ENCODE measurements at places on chromosomes 6 and 20. TPM values are rescaled to one million over a fixed set of nuclear protein-coding genes. Genes with fewer than 3 reads are reported as not detected.
A peak's percentile ranks its signal among the peaks of the same experiment; 100 is the strongest.

Gene SCRT2
- not detected for total RNA-seq

Gene ZBTB46
- total RNA-seq, result 53.4 TPM

Gene HEY2
- 38.1 TPM for total RNA-seq

Gene HSF2
- 36.1 TPM for total RNA-seq

Gene TBX18
- total RNA-seq, result 5.2 TPM

Gene COL21A1
- 1.4 TPM for total RNA-seq

Gene NELFCD
- 69.4 TPM for total RNA-seq

DNA sequence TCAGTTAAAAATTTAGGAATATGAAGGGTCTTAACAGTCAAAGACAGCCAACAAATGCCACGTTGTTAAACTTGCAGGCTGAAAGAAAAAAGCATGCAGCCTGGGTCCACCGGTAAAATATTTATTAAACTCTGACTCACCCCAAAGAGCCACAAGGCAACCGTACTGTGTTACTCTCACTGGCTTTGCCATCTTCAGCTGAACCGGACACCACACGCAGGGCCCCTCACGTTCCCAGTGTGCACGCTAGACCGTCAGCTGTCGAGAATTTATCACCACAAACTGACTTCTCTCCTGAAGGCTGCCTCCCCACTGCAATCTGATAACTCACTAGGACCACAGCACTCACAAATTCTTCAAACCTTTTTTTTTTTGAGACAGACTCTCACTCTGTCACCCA is 30.7 kb downstream of the HUS1B start:
- DNase-seq, result no peak

GRCh38 chr6:23435126-23435525 is 690.9 kb upstream of the NRSN1 start:
- no peak for DNase-seq

DNA sequence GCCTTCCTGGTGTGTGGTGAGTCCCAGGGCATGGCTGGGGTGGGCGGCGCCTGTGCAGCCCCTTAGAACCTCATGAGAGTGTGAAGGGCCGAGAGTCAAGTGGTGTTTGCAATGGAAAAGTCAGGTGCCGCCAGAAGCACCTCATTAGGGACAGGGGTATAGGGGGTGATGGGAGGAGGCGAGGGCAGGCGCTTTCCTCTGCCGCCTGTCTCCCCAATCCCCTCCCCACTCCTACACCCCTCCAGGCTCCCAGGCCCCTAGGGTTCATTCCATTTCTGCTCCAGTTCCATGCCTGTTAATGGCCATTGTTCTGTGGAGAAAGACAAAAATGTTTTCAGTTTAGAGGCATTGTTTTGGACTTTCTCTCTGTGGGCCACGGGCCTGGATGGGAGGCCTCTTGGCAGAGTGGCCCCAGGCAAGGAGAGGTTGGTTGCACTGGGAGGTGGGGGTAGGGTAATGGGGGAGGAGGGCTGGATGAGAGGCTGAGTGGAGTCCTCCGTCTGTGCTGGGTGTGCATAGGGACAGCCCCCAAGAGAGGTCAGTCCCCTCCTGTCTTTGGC is 21.4 kb upstream of the SCUBE3 start:
- DNase-seq, result no peak

GRCh38 chr20:13402171-13402760 is 181.2 kb downstream of the ISM1 start:
- no peak for DNase-seq

DNA sequence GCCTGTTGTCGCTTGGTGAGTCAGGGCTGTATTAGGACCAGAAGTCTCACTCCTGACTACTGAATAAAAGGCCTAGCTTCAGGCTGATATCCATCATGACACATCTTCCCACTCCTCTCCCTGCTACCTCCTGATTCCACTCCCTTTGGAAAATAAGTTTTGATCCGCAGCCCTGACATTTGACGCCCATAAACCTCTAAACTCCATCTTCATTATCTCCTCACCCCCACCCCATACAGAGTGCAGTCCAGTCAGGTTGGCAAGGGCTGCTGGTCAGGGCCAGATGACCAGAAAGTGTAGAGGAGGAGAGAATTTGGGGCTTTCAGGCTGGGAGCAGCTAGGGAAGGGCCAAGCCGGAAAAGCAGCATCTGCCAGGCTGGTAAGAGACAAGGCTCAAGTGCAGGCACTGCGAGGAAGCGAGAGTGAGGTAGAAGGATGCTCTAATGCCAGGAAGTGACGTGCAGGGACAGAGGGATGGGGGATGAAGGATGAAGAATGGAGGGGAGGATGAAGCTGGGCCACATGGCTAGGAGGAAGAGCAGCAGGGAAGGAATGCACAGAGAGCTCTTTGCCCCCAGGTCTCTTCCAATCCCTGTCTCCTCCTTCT is 1.2 kb downstream of the GGT7 start:
- no peak for DNase-seq

DNA sequence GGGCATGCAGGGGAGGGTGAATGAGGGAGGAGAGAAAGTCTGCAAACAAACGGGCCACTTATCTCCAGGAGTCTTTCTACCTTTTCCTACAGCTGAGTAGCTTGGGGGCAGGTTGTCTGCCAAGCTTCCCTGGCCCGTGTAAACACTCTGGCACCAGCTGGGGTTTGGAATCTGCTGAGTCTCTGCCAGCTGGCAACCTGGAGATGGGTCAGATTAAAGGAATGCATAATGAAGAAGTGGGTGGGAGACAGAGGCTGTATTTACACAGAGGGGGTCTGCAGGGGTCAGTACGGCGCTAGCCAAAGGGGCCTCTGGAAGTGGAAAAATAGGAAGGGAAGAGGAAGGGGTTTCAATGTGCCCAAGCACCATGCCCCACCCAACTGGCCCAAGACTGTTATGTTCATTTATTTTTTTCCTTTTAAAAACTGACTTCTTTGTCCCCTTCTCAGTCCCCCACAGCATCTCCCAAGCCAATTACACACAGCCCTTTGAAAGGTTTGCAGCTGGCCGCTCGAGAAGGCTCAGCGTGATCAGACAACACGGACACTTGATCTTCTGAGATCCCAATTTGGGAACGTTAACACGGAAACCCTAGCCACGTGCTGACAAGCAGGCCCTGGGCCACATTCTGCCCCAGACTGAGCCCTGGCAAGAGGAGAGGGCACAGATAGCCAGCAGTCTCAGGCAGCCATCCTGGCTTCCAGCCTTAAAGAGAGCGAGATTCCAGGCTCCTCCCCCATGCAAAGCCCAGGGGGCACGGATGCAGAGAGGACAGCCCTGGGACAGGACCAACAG is 25.2 kb downstream of the TRAM2 start:
- DNase-seq, result peak; percentile 28

GRCh38 chr20:8782804-8783203 is 286.1 kb upstream of the PLCB4 start:
- DNase-seq, result no peak

- DNase-seq, result peak; percentile 58
These were observed 119.4 kb downstream of the NCOA3 start for GRCh38 chr20:47620808-47621805.

GRCh38 chr6:108497883-108498282 is 62.8 kb upstream of the FOXO3 start:
- peak; percentile 70 for DNase-seq

DNA sequence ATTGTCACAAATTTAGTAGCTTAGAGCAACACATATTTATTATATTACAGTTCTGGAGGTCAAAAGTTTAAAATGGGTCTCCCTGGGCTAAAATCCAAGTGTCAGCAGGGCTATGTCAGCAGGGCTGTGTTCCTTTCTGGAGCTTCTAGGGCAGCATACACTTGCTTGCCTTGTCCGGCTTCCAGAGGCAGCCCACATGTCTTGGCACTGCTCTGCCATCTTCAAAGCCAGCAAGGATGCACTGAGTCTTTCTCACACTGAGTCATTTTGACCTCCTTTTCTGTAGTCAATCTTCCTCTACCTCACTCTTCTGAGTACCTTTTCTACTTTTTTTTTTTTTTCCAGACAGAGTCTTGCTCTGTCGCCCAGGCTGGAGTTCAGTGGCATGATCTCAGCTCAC is 39.0 kb downstream of the ADGRF4 start:
- DNase-seq, result no peak

DNA sequence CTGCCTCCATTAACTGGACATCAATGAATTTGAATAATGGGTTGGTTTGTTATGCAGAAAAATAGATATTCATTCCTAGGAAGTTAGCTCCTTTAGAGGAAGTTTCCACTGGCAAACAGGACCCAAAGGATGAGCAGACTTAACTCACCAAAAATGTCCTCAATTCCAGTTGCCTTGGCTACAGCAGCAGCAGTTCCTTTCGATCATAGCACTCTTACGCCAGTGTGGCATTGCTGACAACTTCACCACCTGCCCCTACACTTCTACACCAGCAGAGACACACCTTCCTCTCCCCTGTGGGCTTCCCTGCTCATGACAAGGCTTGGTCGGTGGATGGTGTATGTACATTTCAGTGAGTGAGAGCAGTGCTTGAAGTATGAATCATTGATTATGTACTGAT is 532.8 kb downstream of the QKI start:
- no peak for DNase-seq

GRCh38 chr20:63580796-63581461 is 6.9 kb upstream of the HELZ2 start:
- DNase-seq, result peak; percentile 58

- no peak for DNase-seq
These were observed 292.1 kb downstream of the QKI start for GRCh38 chr6:163706500-163707087.

- no peak for DNase-seq
These were observed 176.8 kb upstream of the MARCKS start for GRCh38 chr6:113680301-113680700.
